Brain microvascular endothelial cell (primary cell): ENCODE measurements at places on chromosomes 2 and 18.

- no peak for DNase-seq
Observed at GRCh38 chr2:134683561-134684112, 35.2 kb downstream of the TMEM163 start.

DNA sequence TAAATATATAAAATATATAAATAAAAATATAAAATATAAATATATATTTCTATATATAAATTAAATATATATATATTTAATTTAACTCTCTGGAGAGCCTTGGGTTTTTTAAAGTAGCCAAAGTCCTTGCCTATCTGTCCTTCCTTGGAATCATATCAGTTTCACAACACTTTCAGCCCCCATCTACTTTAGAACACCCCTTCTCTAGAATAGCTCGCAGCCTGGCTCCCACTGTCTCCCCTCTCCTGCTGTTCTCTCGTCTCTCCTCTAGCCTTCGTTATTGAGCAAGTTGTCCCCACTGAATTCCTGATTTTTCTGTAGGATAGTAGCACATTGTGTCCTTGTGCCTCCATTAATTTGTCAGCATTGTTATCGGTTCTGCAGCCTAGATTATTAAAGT is 677.0 kb downstream of the RNF144A start:
- DNase-seq, result no peak

GRCh38 chr18:74226156-74226555 is 65.6 kb downstream of the CYB5A start:
- DNase-seq, result no peak

DNA sequence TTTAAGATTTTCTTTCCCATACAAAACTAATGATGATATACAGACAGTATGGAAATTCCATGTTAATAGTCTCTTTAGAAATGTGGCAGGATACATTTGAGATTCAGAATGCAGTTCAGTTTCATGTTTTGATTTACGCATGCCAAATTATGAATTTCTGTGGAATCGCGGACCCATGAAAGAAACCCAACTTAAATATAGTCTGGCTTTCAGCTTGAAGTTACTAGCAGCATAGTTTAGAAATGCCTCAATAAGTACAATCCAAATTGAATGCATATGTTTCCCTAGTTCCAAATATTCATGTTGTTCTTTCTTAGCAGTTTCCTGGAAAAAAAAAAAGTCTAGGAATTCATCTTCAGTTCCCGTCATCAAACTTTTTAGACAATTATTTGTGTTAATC is 164.1 kb upstream of the RASGRP3 start:
- DNase-seq, result no peak

DNA sequence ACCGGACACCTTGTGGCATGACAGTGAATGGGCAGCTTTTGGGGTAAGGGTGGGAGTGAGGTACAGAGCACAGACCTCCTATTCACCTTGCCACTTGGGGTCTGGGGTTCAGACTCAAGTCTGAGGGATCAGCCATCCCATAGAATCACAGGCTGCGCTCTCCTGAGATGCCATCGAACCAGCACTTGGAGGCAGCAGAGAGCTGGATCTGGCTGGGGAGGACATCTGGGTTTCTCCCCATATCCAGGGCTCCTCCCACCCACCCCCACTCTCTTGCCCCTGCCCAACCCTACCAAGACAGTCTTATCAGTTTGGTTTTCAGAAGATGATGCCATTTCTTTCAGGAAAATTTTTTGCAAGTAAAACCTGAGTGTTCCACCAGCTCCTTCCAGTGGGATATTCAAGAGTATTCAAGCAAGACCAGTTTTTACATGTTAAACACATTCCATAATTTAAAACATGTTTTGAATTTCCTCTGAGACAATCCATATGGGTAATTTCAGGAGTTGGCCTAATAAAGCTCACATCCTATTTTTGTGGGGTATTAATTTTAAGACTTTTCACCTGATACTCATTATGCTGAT is 29.2 kb upstream of the TEX44 start:
- DNase-seq, result peak; percentile 41
